ENCODE measurements at places on chromosomes 4 and X. TPM values are rescaled to one million over a fixed set of nuclear protein-coding genes. Genes with fewer than 3 reads are reported as not detected.

ABCG2 gene
- 7.2 TPM for total RNA-seq

HMX1 gene
- total RNA-seq, result not detected

DDIT4L gene
- total RNA-seq, result 5.0 TPM

GYG2 gene
- 0.86 TPM for total RNA-seq

AVPR2 gene
- not detected for total RNA-seq

ANOS1 gene
- 18.8 TPM for total RNA-seq

SH3D19 gene
- total RNA-seq, result 20.3 TPM

NLGN4X gene
- total RNA-seq, result 0.46 TPM

TMPRSS11D gene
- not detected for total RNA-seq

KANTR gene
- total RNA-seq, result 13.7 TPM

PPP1R3F gene
- 8.5 TPM for total RNA-seq

CABS1 gene
- total RNA-seq, result not detected

NUDT11 gene
- total RNA-seq, result 10.2 TPM

ADH1A gene
- not detected for total RNA-seq

UGT2B7 gene
- total RNA-seq, result not detected

FBXO8 gene
- total RNA-seq, result 26.0 TPM

PKD2 gene
- 135 TPM for total RNA-seq

CXCL3 gene
- total RNA-seq, result 1.5 TPM

NLRP2B gene
- total RNA-seq, result not detected

ZXDB gene
- 13.9 TPM for total RNA-seq

CT47B1 gene
- not detected for total RNA-seq

NPFFR2 gene
- not detected for total RNA-seq

MRPL1 gene
- total RNA-seq, result 10.7 TPM

KLKB1 gene
- total RNA-seq, result 0.33 TPM

MAGEB10 gene
- not detected for total RNA-seq

PNMA3 gene
- total RNA-seq, result 0.13 TPM

SPANXA1 gene
- not detected for total RNA-seq

CFAP99 gene
- 0.13 TPM for total RNA-seq

CSAG3 gene
- total RNA-seq, result not detected

CENPVL1 gene
- not detected for total RNA-seq

P2RY8 gene
- total RNA-seq, result not detected

S100G gene
- total RNA-seq, result not detected

CT45A10 gene
- not detected for total RNA-seq

N4BP2 gene
- 2.5 TPM for total RNA-seq

XKRX gene
- total RNA-seq, result 0.07 TPM

PRDM8 gene
- total RNA-seq, result 4.9 TPM

GPR119 gene
- total RNA-seq, result not detected

DRD5 gene
- total RNA-seq, result not detected

TEX13B gene
- total RNA-seq, result not detected

PITX2 gene
- 0.33 TPM for total RNA-seq

CCDC110 gene
- 9.4 TPM for total RNA-seq

NWD2 gene
- not detected for total RNA-seq

RXFP1 gene
- 14.7 TPM for total RNA-seq

MGST2 gene
- total RNA-seq, result 12.1 TPM

AKAP14 gene
- total RNA-seq, result not detected
